ENCODE measurements at places on chromosomes 5 and 9. TPM values are rescaled to one million over a fixed set of nuclear protein-coding genes. Genes with fewer than 3 reads are reported as not detected.

PCDHA1 gene
- total RNA-seq = not detected

DNA sequence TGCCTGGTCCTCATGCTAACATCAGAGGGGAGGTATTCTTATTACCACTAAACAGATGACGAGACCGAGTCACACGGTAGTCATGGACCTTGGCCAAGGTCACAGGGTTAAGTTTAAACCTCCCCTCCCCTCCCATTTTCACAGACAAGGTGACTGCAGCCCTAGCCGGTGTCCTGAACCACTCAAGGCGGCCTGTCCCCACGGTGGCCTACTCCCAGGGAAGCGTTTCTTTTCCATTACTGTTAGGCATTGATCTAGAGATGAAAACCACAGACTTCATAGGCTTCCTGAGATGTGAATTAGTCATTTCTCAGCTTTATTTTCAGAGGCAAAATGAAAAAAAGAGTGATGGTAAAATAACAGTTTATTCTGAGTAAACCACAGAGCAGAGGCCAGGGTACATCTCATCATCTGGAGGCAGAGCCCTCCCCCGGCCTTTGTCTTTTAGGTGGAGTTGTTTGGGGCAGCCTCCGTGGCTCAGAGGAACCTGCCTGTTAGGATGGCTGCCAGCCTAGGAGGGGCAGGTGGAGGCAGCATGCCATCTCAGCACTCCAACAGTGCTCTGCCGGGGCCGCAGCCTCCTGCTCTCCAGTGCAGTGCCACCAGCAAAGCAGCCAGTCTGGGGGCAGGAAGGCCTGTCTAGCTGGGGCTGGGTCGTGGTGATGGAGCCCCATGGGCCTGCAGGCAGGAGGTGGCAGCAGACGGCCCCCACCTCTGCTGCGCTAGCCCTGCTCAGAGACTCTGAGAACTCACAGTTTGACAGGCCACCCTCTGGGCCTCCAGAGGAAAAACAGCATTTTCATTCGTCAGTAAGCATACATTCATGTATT, 71.2 kb downstream of the RAPGEF1 start:
- no peak for DNase-seq

UBLCP1 gene
- total RNA-seq = 24.3 TPM

ROPN1L gene
- total RNA-seq = 0.48 TPM

ANKRD18B gene
- total RNA-seq = not detected

TLX3 gene
- not detected for total RNA-seq

- no peak for DNase-seq
Observed at GRCh38 chr9:128385496-128386460, 14.6 kb downstream of the URM1 start.

DNA sequence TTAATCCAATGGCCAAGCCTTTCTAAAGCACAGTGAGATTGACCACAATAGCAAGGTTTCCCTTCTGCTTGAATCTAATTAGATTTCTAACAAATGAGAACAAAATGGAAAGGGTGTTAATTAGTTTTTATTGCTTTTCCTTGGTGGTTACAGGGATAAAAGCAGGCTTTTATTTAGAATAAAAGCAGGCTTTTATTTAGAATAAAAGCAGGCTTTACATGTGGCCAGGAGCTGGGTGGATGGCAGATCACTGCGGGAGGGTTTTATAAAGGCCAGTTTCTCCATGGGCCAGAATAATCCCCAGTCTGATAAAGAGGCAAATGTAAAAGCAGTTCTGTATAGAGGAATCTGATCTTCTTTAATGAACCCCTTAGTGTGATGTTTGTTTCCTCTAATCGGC, 470.2 kb downstream of the TMEM232 start:
- no peak for DNase-seq

PCDHB9 gene
- 4.6 TPM for total RNA-seq

DNA sequence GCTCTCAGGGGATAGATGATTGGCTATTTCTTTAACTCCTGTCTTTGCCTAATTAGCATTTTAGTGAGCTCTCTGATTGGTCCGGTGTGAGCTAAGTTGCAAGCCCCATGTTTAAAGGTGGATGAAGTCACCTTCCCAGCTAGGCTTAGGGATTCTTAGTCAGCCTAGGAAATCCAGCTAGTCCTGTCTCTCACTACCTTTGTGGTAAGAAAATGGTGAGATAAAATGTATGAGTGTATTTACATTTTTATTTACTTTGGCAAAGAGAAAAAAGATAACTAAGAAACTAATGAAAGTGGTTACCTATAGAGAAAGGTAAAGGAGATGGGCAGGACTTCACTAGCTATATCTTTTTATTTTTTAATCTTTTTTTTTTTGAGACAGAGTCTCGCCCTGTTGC, 146.8 kb downstream of the RFK start:
- DNase-seq = no peak

DNA sequence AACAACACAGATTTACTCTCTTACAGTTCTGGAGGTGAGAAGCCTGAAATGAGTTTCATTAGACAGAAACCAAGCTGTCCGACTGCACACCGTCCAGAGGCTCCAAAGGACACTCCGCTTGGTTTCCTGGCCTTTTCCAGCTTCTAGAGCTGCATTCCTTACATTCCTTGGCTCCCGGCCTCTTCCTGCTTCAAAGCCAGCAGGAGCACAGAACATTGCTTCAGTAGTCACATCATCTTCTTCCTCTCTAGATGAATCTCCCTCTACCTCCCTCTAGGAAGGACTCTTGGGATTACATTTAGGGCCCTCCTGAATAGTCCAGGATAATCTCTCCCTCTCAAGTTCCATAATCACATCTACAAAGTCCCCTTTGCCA, 213.3 kb downstream of the CDK5RAP2 start:
- DNase-seq = no peak

GRCh38 chr5:172858511-172858989, 24.5 kb downstream of the ERGIC1 start:
- DNase-seq = no peak

- DNase-seq = no peak
Observed at GRCh38 chr9:107102011-107102410, 181.1 kb upstream of the RAD23B start.

- no peak for DNase-seq
Observed at GRCh38 chr5:172015346-172015745, 8.9 kb upstream of the FBXW11 start.

- no peak for DNase-seq
Observed at GRCh38 chr5:154476354-154477205, 1.4 kb downstream of the HAND1 start.

GRCh38 chr9:82331079-82331478, 342.5 kb downstream of the SPATA31D1 start:
- DNase-seq = no peak

DNA sequence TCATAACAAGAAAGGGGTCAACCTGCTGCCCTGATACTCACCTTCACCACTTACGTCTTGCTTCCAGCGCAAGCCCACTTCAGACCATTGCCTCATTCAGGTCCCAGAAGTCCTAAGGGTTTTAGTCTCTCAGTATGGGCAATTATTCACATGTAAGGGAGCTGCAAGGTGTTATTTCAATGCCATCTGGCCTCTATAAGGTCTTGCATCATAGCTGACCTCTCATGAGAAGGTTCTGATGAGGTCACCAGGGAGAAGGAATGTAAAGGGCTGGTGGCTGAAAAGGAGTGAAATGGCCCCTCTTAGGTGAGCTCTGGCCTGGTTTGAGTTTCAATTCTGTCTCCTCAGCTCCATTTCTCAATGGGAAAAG, 1.5 kb upstream of the MARCHF3 start:
- no peak for DNase-seq

SLC25A2 gene
- total RNA-seq = 0.64 TPM

DNA sequence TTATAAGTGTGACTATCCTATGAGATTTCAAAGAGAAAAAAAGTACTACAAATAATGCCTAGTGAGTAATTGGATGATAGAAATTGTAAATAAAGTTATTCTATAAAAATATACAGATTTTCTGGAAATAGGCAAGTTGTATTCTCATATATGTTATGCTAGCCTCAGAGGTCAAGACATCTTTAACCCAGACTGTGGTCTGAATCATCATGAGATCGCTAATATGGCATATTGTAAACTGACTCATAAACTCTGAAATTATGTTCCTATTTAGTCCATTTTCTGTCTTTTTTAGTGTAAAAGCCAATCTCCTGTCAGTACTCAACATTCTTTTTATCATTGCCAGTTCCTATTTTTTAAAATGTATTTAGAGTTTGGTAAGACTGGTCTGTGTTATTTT, 14.2 kb downstream of the LOX start:
- no peak for DNase-seq

GRCh38 chr5:76766746-76767145, 50.8 kb downstream of the F2R start:
- no peak for DNase-seq

GRCh38 chr5:66469684-66470083, 126.5 kb upstream of the MAST4 start:
- no peak for DNase-seq

DNA sequence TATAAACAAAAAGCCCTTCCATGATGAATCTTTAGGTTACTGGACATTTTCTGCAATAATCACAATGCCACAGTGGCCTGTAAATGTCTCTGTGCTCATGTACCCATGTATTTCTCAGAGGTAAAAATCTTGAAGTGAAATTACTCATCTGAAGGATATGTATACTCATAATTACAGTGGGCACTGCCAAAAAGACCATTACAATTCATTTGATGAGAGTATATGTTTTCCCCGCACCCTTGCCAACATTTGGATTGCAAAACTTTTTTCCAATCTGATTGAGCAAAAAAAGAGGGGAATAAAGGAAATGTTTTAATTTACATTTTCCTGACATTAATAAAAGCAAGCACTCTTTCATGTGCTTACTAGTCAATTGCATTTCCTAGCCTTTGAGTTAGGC, 110.5 kb downstream of the EPB41L4A start:
- DNase-seq = no peak

INSYN2B gene
- 9.1 TPM for total RNA-seq

OSMR gene
- 54.0 TPM for total RNA-seq

DNA sequence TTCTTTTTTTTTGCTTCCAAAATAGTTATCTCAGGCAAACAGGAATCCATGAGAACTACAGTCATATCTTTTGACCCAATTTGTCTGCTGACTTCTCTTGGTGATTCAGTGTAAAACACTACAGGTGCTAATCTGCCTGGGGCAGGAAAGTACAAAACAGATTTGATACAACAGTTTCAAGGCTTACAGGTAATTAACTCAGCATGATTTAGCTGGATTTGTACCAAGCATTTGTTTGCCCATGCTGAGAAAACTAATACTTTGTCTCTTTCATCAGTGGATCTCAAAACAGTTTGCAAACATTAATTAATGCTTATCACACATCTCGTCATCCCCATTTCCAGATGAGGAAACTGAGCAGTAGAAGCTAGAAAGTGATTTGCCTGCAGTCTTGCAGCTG, 312.5 kb upstream of the SEMA6A start:
- no peak for DNase-seq

STK32A gene
- 3.5 TPM for total RNA-seq

ZNF366 gene
- total RNA-seq = 5.2 TPM

DNA sequence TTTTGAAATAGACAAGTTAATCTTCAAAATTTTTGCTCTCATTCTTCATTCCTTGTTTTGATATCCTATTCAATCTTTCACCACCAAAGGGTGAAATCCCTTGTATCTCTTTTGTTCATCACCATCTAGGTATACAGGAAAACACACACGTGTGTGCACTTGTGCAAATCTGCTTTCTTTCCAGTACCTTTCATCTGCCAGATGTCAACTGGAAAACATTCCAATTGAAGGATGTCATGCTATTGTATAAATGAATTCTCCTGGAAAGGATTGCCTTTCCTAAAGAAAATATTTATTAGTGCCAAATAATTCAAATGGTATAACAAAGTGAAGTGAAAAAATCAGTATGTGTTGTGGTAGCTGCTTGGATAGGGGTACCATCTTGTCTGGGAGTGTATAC, 123.7 kb downstream of the RANBP17 start:
- DNase-seq = no peak

ADRA1B gene
- 0.33 TPM for total RNA-seq

GRCh38 chr9:95140821-95141220, 176.7 kb downstream of the FANCC start:
- DNase-seq = no peak

- no peak for DNase-seq
Observed at GRCh38 chr5:112848116-112848811, 12.8 kb upstream of the SRP19 start.

DNA sequence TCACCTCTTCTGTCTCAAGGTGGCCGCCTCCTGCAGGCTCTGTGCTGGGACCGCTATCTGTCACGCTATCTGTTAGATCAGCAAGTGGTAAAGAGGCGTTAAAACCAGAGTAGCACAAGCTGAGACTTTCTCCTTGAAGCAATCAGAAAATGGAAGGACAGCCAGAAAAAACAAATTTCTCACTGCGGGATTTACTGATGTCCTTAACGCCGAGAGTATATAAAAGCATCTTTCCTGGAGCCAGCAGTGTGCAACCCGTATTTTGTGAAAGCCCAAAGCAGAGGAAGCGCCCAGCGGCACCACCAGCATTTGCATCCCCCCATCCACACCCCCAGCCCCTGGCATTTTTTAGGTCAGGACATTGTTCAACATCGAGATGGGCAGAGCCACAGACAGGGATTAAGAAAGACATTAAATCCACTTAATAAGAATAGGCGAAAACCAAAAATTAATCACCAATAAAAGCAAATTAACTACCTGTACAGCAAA, 48.6 kb downstream of the DUSP1 start:
- no peak for DNase-seq

DNA sequence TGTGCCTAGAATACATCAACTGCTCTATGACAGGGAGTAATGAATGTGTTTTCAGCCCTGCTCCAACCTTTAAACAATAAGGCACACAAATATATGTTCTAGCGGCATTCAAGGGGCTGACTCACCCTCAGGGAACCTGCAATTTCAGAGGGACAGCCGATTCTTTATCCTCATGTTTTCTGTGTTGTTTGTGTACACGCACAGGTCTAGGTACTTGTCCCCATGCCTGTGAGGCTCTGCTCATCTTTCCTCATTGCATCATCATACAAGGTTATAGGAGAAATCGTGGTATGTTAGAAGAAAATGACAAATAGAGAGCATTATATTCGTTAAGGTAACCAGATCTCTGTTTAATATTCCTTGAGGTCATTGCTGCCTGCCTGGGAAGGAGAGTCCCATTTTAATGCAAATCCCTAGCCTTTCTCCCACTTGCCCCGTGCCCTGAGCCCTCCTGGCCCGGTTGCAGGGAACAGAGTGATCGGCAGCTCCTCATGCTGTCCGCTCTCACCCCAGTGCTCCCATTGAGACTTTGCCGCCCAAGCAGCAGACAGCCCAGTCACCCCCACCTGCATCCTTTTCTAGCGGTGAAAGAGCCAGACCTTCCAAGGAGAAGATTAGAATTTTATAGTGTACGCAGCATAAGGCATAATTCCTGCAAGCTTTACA, 14.6 kb downstream of the MAP1B start:
- no peak for DNase-seq

PPP2R2B gene
- 1.8 TPM for total RNA-seq

- DNase-seq = no peak
Observed at GRCh38 chr9:21412107-21412506, 3.2 kb downstream of the IFNA8 start.

DNA sequence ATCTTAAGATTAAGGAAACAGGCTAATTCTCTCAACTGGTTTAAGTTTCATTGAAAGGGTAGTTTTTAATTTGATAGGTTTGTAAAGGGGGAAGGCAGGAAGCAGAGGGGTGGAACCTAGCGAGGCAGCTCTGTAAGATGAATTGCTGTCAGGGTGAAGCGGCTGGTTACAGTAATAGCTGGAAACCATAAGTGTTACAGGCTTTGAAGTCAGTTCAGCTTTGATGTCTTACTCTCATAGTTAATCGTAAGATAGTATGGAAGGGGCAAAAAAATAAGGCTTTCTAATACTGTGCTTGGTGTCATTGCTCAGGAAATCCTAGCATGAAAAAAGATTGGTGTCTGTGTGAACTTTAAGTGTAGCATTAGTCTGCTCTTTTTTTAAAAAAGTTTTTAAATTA, 20.3 kb downstream of the POU5F2 start:
- DNase-seq = no peak

All from breast epithelium (tissue), 4 donors.